Left hindlimb (tissue), 1 donor: ENCODE measurements at places on chromosomes 5 and 9.

DNA sequence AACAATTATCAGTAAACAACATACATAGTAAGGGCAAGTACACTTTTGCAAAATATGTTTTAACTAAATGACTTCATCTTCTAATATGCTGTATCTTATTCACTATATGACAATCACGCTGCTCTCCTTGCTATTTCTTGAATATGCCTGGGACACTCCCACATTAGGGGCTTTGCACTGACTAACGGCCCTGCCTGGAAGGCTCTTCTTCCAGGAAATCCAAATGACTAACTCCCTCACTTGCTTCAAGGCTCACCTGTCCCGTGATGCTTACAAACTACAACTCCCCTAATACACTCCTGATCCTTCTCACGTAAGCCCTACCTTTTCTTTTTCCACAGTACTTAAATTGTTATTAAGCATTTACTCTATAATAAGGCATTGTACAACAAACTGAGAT, 10.6 kb downstream of the ERP44 start:
- DNase-seq = no peak

DNA sequence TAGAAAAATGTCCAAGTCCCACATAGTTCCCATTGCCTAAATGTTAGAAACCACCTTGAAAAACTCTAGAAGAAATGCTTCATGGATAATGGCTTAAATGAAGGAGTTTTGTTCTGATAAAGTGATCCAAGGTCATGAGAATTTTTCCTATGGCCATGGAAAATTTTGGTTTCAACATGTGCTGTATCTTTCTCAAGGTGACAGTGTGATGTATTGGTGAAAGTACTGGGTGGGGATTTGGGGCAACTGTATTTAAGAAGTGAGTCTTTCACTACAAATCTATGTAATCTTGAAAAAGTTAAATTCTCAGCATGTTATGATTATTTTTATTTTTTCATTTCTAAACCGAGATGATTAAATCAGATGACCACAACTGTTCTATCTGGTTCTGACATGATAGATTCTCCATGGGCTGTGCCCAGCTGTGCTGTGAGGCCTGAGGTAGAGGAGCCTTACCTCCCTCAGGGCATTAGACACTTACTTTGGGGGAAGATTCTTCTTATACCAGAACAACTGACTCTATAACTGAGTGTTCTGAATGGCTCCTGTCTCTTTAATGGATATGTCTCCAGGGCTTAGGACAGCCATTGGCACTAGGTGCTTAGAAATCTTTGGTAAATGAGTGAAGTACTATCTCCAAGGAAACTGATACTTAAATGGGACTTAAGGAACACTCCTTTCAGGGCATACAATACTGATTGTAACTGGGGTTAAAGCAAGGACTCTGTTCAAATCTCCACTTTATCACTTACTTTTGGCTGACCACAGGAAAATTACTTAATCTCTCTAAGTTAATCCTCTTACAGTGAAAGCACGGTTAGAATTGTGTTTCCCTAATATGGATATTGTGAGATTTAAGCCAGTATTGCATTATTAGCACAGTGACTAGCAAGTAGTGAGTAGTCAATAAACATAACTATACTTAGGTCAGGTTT, 397.4 kb upstream of the MEF2C start:
- no peak for DNase-seq

DNA sequence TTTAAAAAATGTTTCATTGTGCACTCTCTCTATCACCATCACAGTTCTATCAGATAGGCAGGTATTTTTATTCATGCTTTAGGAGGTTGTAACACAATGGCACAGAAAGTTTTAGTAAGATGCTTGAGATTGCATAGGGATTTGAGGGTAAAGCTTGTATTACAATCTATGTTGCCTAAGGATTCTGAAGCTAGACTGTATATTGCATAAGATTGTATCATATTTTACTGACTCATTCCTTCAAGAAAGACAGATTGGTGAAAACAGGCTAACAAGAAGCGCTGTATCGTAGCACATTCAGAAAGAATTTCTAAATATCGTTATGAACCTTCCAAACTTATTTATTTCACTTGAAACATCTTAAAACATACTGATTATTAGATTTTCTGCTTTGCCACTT, 577.7 kb downstream of the EBF1 start:
- DNase-seq = no peak

DNA sequence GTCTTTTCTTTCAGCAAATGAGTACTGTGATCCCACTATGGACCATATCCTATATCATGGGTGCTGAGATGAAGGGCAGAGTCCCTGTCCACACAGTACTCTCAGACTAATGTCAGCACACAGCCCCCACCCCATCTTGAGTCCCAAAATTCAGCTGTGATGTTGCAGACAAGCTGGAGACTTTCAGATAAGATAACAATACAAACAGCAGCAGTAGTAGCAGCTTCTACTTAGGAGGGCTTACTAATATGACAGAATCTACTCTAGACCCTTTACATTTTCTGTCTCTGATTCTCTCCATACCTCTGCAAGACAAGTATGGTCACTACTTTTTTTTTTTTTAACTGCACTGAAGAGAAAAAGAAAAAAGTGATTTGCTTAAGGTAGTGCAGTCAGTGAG, 129.1 kb upstream of the TRIM32 start:
- DNase-seq = no peak
